Astrocyte (in vitro differentiated cells and primary cell): ENCODE measurements at places on chromosomes 6 and 20.

- no peak for DNase-seq
Observed at GRCh38 chr6:13989496-13990144, 64.9 kb downstream of the RNF182 start.

GRCh38 chr20:46128310-46129151 is 10.4 kb downstream of the CD40 start:
- DNase-seq: no peak

DNA sequence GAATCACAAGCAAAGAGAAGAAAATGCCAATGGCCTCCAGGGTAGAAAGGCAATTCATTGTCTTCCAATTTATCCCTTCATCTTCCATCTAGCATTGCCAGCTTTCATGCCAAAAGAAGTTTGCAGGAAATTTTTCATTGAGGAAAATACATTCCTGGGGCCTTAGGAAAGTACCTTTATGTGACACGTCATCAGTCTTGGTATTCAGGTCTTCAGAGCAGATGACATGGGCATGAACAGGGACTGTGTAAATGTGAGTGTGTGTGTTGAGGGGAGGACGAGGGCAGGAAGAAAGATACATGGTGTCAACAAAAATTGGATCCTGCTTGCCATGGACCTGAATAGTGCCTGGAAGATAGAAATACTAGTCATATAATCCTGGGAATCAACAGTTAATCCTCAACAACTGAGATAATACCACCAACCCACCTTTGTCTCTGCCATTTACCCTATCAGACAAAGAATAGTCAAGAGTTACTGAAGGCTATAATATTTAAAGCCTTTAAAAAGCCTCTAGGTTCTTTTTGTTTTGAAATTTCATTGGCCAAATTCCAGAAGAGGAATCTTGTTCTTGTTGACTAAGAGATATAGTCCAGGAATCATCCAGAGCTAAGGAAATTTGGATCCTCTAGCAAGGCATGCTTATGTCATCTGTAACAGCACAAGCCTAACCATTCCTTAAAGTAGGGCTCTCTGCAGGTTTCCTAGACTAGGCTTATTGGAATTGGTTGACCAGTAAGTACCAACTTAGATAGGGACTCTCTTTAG is 405.8 kb upstream of the SASH1 start:
- DNase-seq: no peak

- DNase-seq: peak; percentile 6
Observed at GRCh38 chr6:124536842-124537191, 425.4 kb upstream of the RNF217 start.

- no peak for DNase-seq
Observed at GRCh38 chr6:52230685-52231084, 13.6 kb downstream of the IL17F start.

GRCh38 chr6:35258858-35259193 is 709 bp upstream of the ZNF76 start:
- peak; percentile 51 for DNase-seq

GRCh38 chr6:35058865-35059522 is 82.1 kb downstream of the TCP11 start:
- DNase-seq: no peak

GRCh38 chr6:142679907-142680700 is 264.9 kb downstream of the HIVEP2 start:
- DNase-seq: peak; percentile 55

DNA sequence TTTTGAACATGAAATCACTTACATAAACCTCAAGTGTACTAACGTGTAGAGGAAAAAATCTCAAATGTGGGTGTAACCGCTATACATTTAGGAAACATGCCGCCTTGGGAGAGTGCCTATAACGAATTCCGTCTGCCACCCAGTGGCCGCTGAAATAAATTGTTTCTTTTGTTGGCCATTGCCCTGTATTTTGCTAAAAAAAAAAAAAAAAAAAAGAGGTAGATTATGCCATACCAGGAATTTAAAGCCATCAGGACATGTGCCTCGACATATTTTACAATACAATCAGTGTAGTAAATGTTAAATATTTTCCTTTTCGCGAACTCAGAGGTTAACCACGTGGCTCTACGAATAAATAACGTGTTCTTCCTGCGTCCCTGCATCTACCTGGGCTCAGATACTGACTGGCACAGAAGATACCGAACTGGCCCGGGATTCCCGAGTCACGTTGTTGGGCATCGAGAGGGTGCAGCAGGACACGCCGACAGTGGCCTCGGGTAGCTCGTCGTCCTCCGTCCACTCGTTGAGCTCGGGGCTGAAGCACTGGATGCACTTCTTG is 14.3 kb downstream of the KLHL31 start:
- peak; percentile 45 for DNase-seq

GRCh38 chr6:139370999-139371345 is 3.5 kb downstream of the CITED2 start:
- no peak for DNase-seq

- no peak for DNase-seq
Observed at GRCh38 chr6:87210979-87211378, 55.6 kb downstream of the ZNF292 start.

DNA sequence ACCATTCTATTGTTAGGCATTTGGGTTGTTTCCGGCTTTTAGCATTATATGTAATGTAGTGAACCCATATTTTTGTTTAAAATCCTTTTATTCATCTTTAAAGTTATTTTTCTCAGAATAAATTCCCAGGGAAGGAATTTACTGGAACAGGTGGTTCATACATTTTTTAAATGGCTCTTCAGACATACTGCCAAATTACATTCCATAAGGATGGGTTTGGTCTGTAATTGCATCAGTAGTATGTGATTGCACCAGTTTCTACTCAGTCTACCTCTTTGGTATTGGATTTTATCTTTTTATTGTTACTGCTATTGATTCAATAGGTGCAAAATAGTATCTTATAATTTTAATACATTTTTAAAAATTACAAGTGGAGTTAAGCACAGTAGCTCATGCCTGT is 27.2 kb downstream of the BRPF3 start:
- peak; percentile 6 for DNase-seq

DNA sequence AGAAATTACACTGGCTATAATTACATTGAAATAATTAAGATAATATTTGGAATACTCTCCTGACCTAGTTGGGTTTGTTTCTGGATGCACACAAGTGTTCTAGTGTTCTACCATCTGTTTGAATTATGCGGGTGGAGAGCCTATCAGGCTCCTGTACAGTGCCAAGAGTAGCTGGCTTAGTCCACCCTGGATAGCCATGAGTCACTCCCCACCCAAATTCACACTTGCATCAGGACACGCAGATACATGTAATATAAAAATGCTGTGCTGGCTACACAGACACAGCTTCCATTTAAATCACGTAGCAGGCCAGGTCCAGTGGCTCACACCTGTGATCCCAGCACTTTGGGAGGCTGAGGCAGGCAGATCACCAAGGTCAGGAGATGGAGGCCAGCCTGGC is 686.2 kb upstream of the SLC35B3 start:
- no peak for DNase-seq

- DNase-seq: no peak
Observed at GRCh38 chr6:160135907-160136655, 14.5 kb downstream of the SLC22A1 start.

GRCh38 chr6:91705646-91706045 is 1118.8 kb upstream of the MAP3K7 start:
- peak; percentile 8 for DNase-seq
